ENCODE measurements at places on chromosomes 4 and X.

- DNase-seq, result no peak
These were observed 53.1 kb upstream of the GLRA2 start for GRCh38 chrX:14476205-14476604.

DNA sequence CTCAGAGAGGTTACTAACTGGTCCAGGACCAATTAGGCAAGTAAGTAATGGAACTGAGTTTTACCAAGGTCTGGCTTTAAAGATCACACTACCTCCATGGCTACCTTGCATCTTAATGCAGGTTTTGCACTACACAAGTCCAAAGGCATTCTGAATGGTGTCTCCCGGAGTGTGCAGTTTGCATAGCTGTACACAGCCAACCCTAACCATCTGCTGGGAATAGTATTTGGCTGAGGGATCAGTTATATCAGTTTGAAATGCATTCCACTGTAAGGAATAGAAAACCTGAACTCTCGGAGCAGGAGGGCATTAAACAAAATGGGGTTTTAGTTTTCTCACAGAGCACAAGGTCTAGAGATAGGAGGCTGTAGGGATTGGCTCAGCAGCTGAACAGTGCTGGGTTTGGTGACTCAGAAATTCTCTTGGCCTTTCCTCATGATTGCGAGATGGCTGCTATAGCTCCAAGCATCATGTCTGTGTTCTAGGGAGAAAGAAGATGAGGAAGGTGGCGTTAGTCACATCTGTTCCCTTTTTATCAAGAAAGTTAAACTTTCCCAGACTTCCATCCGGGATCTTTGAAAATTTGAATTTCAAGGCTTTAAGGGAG, 177.1 kb downstream of the NHS start:
- no peak for DNase-seq

DNA sequence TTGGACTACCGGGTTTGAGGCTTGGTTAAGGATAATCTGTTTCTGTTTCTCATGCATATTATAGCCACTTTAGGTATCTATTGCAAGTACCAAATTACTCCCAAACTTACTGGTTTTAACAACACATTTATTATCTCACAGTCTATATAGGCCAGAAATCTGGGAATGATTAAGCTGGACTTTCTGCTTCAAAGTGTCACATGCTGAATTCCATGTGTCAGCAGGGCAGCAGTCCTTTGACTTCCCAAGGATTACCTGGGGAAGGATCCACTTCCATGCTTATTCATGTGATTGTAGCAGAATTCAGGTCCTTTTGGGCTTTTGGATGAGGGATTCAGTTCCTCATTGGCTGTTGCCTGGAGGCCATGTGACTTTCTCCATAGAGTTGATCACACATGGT, 349.0 kb upstream of the TRAM1L1 start:
- DNase-seq, result no peak

- DNase-seq, result no peak
These were observed 85.1 kb upstream of the AP1S2 start for GRCh38 chrX:15939737-15940136.

DNA sequence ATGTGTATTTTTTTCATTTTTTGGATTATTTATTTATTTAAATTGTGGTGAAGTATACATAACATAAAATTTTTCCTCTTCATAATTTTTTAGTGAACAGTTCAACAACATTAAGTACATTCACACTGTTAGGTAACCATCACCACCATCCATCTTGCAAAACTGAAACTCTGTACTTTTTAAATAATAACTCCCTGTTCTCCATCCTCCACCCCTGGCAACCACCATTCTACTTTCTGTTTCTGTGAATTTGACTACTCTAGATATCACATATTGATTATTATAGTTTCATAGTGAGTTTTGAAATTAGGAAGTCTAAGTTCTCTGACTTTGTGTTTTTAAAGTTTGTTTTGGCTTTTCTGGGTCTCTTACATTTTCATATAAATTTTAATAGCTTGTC, 89.3 kb upstream of the STX18 start:
- no peak for DNase-seq

DNA sequence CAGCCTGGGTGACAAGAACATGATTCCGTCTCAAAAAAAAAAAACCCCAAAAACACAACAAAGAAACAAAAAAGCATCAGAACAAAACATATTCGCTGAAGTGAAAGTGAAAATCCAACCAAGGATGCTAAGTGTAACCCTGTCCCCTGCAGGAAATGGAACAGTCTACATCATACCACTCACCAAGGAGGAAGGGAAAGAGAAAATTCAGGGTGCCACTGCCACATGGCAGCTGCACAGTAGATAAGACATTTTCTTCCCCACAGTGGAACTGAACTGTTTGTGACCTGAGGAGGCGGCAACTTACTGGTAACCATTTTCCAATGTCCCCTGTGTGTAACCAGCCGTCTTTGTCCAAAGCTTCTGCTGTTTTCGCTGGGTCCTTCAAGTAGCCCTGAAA, 28.2 kb upstream of the CENPU start:
- DNase-seq, result no peak

- DNase-seq, result peak; percentile 46
These were observed 109.7 kb downstream of the ELOVL6 start for GRCh38 chr4:110088670-110089069.

DNA sequence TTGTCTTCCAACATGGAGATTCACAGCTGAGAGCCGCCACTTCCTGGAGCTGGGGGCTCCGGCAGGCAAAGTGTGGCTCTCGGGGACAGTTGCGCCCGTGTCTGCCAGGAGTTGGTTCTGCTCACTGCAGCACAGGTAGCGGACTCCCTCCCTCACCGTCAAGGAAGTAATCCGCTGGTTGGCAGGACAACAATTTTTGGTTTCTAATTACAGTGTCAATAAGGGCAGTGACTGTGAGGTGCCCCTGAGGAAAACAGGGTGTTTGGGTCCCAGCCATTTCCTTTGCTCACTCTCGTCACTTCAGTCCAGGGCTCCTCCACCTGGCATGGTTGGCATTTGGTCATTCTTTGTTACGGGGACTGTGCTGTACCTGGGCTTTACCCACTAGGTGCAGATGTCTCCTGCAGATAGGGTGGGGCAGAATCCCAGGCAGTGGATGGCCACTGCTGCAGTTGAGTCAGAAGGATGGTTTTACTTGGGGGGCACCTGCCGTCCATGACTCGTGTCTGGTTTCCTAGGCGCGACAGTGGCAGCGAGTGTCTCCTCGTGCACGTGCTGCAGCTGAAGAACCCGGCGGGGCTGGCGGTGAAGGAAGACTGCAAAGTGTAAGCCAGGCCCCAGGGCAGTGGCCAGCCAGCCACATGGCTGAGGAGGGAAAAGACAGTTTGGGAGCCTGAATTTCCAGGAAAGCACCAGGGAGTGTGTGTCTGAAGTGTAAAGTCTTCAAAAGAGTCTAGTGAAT, 32.1 kb upstream of the CLCN4 start:
- no peak for DNase-seq

GRCh38 chrX:20594985-20595384, 328.3 kb upstream of the RPS6KA3 start:
- peak; percentile 53 for DNase-seq

GRCh38 chr4:150072906-150073714, 5.1 kb upstream of the DCLK2 start:
- peak; percentile 97 for DNase-seq

- DNase-seq, result no peak
These were observed 25.6 kb upstream of the SMIM10L2A start for GRCh38 chrX:135396109-135396508.

GRCh38 chrX:151631822-151632221, 63.4 kb upstream of the PRRG3 start:
- DNase-seq, result no peak

- DNase-seq, result no peak
These were observed 18.4 kb upstream of the NRK start for GRCh38 chrX:105803891-105804290.

GRCh38 chr4:92952897-92953296, 649.1 kb downstream of the GRID2 start:
- DNase-seq, result no peak

DNA sequence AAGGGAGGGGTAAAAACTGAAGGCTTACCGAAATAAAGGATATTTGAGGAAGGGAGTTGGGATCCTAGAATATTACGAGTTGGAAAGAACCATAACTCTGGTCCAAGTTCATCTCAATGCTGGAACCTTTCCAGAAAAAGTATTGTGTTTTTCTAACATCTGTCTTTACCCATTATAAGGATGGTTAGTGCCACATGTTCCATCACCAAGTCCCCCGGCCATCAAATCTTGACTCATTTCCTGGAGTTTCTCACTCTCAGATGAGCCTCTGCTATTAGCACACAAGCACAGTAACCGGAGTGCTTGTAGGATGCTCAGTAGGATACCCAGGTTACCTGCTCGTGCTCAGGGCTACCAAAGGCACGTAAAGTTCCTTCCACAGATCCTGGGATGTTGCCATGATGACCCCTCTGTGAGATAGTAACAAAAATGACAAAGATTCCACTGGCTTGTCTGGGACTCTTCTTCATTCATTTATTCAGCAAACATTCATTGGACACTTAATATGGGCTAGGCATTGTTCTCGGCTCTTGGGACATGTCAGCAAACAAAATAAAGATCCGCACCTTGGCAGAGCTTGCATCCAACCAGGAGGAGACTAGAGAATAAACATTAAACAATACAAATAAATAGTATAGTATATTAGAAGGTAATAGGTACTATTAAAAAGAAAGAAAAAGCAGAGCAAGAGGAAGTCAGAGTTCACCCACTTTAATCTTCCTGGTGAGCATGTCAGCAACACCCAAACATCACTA, 36.3 kb downstream of the PKD2 start:
- DNase-seq, result no peak

DNA sequence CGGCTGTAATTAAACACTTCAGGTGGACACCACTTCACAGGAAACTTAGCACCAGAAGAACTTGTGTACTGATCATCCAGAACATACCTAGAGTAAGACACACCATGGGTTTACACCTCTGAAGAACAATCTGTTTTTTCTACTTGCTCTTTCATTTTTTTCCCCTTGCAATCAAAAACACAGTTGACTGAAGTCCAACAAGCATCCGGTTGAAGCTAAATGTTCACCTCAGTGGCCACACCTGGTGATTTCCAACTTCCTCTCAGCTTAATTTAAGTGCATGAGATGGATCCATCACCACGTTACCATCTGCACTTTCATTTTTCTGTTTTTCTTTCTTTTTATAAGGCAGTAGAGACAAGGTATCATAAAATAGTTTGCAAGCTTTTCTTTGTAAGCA, 4.9 kb upstream of the TXK start:
- DNase-seq, result no peak

DNA sequence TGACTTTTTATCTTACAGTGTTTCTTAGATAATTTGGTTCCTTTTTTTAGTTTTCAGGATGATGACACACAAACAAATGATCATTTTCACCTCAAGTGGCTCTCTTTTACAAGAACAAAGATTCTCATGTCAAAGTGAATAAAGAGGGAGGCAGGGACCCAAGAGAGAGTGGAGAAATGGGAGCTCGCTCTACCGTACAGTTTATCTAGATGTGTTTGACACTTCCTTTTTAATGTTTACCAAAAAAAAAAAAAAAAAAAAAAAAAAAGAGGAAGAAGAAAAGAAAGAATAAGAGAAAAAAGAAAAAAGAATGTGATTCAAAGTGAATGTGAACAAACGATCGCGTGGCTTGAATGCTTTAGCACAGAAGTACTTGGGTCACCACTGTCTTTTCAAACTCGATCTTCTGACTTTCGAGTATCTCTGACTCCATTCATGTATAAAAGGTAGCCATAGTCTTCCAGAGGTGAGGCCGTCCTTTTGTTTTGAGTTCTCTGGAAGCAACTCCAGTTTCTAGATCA, 75.6 kb upstream of the GRXCR1 start:
- DNase-seq, result no peak

DNA sequence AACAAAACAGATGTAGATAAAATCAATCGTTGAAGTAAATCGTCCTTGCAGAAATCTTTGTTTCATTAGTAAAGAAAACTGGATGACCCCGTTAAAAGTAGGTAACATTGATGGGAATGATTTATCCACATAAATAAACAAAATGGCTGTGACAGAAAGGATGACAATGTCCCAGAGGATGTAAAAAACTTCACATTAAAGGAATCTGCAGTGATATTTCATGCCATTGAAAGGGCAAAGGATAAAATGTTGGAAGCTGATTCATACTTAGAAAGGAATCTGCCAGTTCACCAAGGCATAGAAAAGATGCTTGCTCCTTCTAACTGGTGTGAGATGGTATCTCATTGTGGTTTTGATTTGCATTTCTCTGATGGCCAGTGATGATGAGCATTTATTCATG, 24.2 kb upstream of the EPGN start:
- DNase-seq, result peak; percentile 84

GRCh38 chrX:150092549-150092948, 154.3 kb upstream of the EOLA2 start:
- no peak for DNase-seq

- no peak for DNase-seq
These were observed 155.3 kb upstream of the HAND2 start for GRCh38 chr4:173685165-173685830.

DNA sequence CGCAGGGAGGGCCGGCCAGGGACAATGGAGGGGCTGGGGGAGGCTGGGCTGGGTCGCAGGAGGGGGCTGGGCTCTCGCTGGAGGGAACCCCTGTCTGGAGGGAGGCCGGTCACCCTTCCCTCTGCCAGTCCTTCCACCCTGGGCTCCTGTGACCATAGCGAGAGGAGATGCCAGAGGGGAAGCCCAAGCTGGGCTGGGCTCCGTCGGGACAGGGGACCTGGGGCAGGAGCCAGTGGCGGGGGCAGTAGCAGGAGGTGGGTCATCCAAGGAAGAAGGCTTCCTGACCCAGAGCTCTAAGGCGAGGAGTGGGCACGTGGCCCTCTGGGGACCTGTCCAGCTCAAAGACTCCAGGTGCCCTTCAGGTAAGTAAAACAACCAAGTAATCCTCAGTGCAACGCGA, 16.9 kb downstream of the CTAG1B start:
- no peak for DNase-seq

DNA sequence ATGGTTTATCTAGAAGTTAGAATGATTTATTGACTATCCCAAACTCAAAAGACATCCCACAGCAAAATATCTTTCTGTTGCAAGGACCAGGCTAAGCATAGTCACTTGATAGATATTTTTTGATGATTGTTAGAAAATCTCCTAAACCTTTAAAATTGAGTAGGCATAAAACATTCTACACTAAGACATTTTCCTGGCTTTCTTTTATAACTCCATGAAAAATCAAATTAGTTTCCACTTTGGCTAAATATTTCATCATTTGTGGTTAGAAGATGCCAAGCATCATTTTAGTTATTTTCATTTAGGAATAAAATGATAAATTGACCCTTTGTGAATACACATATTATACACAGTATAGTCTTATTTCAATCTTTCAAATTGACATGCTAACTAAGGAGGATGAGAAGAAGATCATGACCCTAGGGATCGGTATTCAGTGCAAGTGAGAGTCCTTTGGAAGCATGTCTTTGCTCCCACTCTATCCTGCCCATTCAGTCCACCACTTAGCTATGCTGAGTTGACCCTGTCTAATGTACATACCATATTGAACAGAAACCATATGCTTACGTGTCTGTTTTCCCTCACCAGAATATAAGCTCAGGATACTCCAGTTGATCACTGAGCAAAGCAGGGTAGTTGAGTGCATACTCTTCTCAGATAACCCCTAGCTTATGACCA, 136.6 kb upstream of the OTUD4 start:
- no peak for DNase-seq

DNA sequence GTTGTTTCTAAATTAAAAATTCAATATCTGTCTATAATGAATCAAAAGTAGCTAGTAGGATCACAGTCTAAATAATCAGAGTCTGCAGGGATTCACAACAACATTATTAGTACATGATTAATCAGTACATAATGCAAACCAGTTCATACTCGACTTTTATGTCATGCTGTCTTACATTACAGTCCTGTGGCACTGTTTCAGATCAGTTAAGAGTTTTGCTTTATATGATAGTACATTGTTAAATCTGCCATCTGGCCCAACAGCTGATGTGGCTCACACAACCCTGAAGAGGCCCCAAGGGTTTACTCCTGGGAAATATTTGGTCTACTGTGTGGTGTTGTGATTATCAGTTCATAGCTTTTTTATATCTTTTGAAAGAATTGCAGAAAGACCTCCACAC, 247.1 kb upstream of the ETNPPL start:
- DNase-seq, result peak; percentile 74
